Spleen (tissue), 13 donors: ENCODE measurements at places on chromosomes 5 and 9. TPM values are rescaled to one million over a fixed set of nuclear protein-coding genes. Genes with fewer than 3 reads are reported as not detected.
A peak's percentile ranks its signal among the peaks of the same experiment; 100 is the strongest.

- no peaks in the 10 kb centered on the region for H3K27me3 ChIP-seq
- DNase-seq = no peak
- no peak overlapping the region for H3K4me3 ChIP-seq
- H3K4me1 ChIP-seq = peaks cover 8% of the 10 kb centered on the region
These were observed 10.5 kb downstream of the PTTG1 start for GRCh38 chr5:160432196-160432595.

- peaks cover 23% of the 10 kb centered on the region for H3K4me1 ChIP-seq
- H3K36me3 ChIP-seq = peaks cover 22% of the 10 kb centered on the region
- H3K4me3 ChIP-seq = peak overlapping the region; percentile 94
These were observed 735 bp downstream of the IDNK start for GRCh38 chr9:83623679-83624076.

DNA sequence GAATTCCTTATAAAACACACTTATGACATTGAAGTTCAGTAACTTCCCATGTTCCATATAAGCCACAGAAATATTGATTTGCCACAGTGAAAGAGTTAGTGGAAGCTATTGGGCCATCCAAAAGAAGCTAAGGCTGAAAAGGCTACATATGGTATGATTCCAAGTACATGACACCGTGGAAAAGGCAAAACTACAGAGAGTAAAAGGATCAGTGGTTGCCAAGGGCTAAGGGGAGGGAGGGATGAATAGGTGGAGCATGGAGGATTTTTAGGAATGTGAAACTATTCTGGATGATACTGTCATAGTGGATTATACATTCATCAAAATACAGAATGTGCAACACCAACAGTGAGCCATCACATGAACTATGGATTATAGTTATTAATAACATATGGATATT is 109.7 kb downstream of the F2RL2 start:
- H3K36me3 ChIP-seq = no peaks in the 10 kb centered on the region
- no peaks in the 10 kb centered on the region for H3K27me3 ChIP-seq
- no peaks in the 10 kb centered on the region for H3K4me1 ChIP-seq
- DNase-seq = no peak
- H3K27ac ChIP-seq = no peak overlapping the region

- no peaks in the 10 kb centered on the region for H3K36me3 ChIP-seq
- peaks cover 4% of the 10 kb centered on the region for H3K4me1 ChIP-seq
- DNase-seq = no peak
These were observed 49.8 kb downstream of the FGF1 start for GRCh38 chr5:142636093-142636492.

DNA sequence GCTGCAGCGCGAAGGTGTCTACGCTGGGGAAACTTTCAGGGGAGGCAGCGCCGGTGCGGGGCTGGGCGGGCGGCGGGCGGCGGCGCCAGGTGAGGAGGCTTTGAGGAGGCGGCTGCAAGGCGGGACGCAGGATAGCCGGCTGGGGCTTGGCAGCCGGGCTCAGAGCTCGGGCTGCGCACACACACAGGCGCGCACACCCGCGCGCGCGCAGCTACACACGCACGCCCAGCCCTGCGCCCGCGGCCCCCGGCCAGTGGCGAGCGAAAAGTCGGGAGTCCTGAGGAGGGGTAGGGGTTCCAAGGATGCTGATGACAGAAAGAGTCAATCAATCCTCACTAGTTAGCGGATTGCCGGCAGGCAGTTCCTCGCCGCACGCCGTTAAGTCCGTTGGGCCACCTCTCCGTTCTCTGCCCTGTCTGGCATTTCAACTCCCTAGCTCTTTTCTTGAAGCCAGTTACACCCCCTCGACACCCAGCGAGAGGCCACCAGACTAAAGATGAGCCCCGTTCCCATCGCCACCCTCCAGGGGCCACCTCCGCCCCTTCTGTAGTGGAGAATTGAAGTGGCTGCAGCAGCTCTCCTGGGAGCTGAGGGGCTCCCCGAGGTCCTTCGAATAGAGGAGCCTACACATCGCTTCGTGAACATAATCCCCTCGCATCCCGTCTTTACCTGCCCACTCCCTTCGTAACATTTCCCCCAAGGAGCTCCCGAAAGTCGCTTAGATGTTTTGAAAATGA is 1640.3 kb upstream of the C9orf72 start:
- H3K27ac ChIP-seq = no peak within 1 kb of the TSS
- peaks cover 52% of the 10 kb centered on the region for H3K27me3 ChIP-seq
- H3K4me1 ChIP-seq = peaks cover 29% of the 10 kb centered on the region
- H3K36me3 ChIP-seq = no peaks in the 10 kb centered on the region
- peak within 1 kb of the TSS; percentile 23 for H3K4me3 ChIP-seq
- DNase-seq = no peak

DNA sequence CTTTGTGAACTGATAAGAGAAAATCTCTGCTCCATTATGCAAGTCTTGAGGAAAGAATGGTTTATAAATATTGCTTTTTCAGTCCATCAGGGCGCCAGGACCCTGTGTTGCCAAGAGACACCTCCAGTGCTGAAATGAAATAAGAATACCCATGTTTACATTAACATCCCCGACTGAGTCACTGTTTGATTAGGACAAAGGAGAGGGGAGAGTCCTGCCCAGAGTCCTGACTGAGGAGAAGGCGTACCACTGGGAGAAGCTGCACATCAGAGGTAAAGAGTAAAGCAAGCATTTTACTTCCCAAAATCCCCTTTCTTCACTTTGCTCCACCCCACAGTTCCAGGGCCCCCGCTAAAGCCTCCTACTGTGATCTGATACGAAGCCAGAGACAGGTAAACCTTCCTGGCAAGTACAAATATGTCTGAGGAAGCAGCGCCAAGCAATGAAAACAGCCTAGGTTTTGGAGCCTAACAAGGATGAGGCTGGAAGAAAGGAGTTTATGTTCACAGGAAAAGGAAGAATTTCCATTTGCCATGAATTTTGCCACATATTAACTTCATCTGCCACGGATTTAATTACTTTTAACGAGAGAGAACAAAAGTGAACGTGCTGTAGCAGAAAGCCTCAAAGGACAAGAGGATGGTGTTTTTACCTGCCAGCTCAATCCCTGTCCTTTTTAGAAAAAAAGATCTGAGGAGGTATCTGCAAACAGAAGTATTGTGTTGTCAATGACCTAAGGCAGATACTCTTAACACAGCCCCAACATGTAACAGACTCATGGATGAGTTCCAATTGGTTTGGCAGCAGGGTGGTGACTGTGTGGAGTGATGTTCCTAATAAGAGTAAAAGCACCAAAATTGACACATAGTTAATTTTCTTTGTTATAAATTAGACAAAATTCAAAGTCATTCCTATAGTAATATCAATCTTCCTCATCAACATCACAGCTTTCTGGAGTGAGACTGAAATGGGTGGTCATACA is 209.4 kb upstream of the TLE4 start:
- H3K27ac ChIP-seq = no peak overlapping the region
- no peaks in the 10 kb centered on the region for H3K36me3 ChIP-seq
- peaks cover 9% of the 10 kb centered on the region for H3K27me3 ChIP-seq
- DNase-seq = no peak

GRCh38 chr9:135500071-135500524 is 384 bp upstream of the MRPS2 start:
- no peaks in the 10 kb centered on the region for H3K36me3 ChIP-seq
- DNase-seq = no peak
- H3K4me1 ChIP-seq = peaks cover 16% of the 10 kb centered on the region
- peak overlapping the region; percentile 76 for H3K27ac ChIP-seq

- no peak for DNase-seq
- no peaks in the 10 kb centered on the region for H3K27me3 ChIP-seq
- peaks cover 6% of the 10 kb centered on the region for H3K4me1 ChIP-seq
- no peak overlapping the region for H3K4me3 ChIP-seq
These were observed 111.8 kb downstream of the MARCHF3 start for GRCh38 chr5:126918615-126918957.

DNA sequence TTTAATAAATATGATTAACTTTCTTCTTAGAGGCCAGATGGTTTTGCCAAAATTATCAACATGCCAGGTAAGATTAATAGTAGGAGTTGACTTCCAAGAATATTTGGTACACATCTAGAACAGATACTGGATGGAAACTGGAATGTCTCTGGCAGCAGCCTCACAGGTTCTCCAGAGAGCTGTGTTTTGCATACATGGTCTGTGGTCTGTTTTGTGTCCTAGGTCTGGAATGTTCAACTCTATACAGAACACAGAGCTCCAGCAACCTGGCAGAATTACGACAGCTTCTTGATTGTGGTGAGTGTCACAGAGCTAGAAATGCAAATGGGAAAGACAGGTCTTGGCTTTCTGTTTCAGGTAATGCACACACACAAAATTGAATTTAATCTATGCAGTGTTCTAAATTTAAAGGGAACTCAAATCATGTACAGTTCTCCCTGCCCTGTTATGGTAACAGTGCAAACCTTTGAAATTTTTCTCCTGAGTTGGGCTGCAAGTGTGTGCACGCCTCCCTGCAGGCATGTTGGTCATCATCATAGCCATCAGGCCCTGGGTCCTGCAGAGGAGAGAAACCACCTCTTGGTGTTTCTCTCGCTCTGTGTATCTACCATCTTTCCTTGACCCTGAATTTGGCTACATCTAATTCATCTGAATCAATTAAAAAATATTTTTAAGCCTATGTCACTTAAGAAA is 58.3 kb downstream of the PIK3R1 start:
- H3K4me1 ChIP-seq = peaks cover 23% of the 10 kb centered on the region
- no peaks in the 10 kb centered on the region for H3K27me3 ChIP-seq
- no peak overlapping the region for H3K4me3 ChIP-seq
- no peak for DNase-seq
- H3K27ac ChIP-seq = peak overlapping the region; percentile 73

- no peak overlapping the region for H3K4me3 ChIP-seq
- H3K27me3 ChIP-seq = no peaks in the 10 kb centered on the region
- DNase-seq = peak; percentile 52
- no peaks in the 10 kb centered on the region for H3K36me3 ChIP-seq
- peaks cover 3% of the 10 kb centered on the region for H3K4me1 ChIP-seq
These were observed 3.4 kb upstream of the AMBP start for GRCh38 chr9:114081441-114082016.

- H3K4me1 ChIP-seq = peaks cover 12% of the 10 kb centered on the region
- H3K27me3 ChIP-seq = no peaks in the 10 kb centered on the region
- peak within 1 kb of the TSS; percentile 79 for H3K4me3 ChIP-seq
- peak; percentile 85 for DNase-seq
These were observed at the start of gene ZNF483 for GRCh38 chr9:111525056-111525977. Gene ZNF483, plus strand, starts transcription at chr9:111525179. Its CDS starts 2,217 bp downstream, at chr9:111527396.

GRCh38 chr9:130675396-130675795 is 11.0 kb downstream of the PRDM12 start:
- no peak overlapping the region for H3K27ac ChIP-seq
- H3K36me3 ChIP-seq = no peaks in the 10 kb centered on the region
- no peak overlapping the region for H3K4me3 ChIP-seq
- peaks cover 4% of the 10 kb centered on the region for H3K27me3 ChIP-seq
- DNase-seq = no peak

DNA sequence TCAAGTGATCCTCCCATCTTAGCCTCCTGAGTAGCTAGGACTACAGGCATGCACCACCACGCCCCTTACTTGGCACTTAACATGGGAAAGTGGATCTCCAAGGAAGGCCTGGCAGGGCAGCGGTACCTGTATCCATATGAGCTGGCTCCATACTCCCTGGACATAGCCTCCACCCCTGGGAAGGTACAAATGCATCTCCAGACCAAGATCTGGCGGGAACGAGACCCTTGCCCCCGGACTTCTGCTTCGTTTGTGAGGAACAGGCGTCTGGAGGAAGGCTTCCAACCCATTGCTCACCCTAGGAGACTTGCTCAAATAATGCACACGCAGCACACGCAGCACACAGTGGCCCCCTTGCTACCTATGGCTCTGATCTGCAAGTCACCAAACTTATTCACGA is 55.2 kb downstream of the CRB2 start:
- peaks cover 72% of the 10 kb centered on the region for H3K36me3 ChIP-seq
- no peak overlapping the region for H3K27ac ChIP-seq
- H3K4me3 ChIP-seq = no peak overlapping the region
- H3K27me3 ChIP-seq = no peaks in the 10 kb centered on the region
- peak; percentile 19 for DNase-seq

DNA sequence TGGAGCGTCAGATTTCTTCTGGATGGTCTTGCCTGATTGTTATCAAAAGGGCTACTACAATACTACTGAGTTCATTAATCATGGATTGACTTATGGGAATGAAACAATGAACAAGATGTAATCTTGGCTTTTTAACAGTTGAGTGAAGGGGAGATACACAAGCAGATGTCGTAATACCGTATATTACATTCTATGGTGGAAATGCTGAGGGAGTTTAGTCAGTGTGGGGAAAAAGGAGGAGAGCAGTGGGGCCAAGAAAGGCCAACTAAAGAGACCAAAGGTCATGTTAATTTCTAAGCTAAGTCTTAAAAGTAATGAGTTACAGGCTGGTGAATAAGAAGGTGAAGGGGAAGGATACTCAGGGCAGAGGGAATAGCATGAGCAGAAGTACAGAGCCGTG is 29.0 kb upstream of the PSAT1 start:
- H3K27ac ChIP-seq = no peak overlapping the region
- H3K4me1 ChIP-seq = no peaks in the 10 kb centered on the region
- no peaks in the 10 kb centered on the region for H3K27me3 ChIP-seq
- H3K4me3 ChIP-seq = no peak overlapping the region

DNA sequence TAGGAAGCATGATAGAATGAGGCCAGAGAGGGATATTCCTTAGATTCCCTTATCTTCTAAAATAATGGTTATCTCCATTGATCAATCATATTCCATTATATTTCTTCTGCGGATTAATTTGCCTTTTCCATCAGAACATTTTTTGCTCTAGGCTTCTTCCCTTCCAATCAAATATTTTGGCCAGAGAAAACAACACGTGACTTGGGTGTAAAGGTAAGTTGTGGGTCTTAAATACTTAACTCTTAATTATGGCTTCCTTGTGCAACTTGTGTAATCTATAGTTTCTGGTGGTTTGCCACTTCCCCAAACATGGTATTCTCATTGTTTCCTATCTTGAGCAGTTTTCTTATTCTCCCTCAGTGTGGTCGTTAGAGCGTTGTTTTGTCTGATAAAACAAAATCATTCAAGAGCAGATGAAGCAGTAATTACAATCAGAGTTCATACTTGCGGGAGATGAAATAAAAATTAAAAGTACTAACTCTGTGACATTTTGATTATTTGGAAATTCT is 889.3 kb downstream of the MAT2B start:
- H3K4me3 ChIP-seq = no peak overlapping the region
- no peak overlapping the region for H3K27ac ChIP-seq
- DNase-seq = no peak
- H3K36me3 ChIP-seq = no peaks in the 10 kb centered on the region

- H3K27me3 ChIP-seq = no peaks in the 10 kb centered on the region
- peaks cover 2% of the 10 kb centered on the region for H3K4me1 ChIP-seq
These were observed 72.6 kb upstream of the CPEB4 start for GRCh38 chr5:173815571-173815970.

LRRC26 gene
- not detected for total RNA-seq

SHISAL2B gene
- not detected for total RNA-seq

CCL27 gene
- not detected for total RNA-seq

SPATA31E1 gene
- total RNA-seq = not detected

SIGMAR1 gene
- 26.8 TPM for total RNA-seq

LHX3 gene
- not detected for total RNA-seq
